Fibroblast of skin of left quadriceps (primary cell): ENCODE measurements at places on chromosomes 12 and 14.
A peak's percentile ranks its signal among the peaks of the same experiment; 100 is the strongest.

DNA sequence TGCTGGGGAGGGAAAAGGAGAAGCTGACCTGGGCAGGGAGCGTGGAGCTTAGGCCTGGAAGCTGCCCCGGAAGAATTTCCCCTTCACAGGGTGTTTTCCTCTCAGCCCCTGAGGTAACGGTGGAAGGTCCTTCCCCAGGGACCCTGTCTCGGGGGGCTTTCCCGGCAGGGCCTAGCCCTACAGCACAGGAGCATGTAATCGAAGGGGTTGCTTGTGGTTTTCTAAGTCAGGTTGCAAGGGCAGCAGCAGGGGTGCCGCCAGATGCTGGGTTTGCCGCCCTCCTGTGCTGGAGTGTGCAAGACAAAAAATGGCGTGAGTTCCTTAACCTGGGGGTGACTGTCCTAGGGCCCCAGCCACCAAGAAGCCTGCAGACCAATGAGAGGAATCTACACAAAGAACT is 1.6 kb upstream of the KRT74 start:
- DNase-seq, result no peak

- DNase-seq, result no peak
Observed at GRCh38 chr12:46267575-46267824, 1.3 kb downstream of the SLC38A1 start.

DNA sequence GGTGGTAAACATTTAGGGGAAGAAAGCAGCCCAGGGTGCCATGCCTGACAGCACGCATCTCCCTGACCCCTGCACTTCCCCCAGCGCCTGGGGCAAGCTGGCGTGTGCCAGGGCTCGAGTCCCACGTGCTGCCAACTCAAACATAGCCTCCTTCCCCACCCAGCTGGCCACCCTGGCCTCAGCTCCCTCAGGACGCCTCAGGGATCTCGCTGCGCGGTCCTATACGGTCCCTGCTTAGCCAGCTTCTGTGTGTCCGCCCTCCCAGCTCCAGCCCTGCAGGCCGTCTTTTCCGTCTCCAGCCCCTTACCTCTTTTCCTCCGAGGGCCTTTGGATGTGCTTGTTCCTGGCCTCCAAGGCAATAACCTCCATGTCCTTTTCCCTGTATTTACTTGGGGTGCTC is 71.0 kb downstream of the TESC start:
- no peak for DNase-seq

DNA sequence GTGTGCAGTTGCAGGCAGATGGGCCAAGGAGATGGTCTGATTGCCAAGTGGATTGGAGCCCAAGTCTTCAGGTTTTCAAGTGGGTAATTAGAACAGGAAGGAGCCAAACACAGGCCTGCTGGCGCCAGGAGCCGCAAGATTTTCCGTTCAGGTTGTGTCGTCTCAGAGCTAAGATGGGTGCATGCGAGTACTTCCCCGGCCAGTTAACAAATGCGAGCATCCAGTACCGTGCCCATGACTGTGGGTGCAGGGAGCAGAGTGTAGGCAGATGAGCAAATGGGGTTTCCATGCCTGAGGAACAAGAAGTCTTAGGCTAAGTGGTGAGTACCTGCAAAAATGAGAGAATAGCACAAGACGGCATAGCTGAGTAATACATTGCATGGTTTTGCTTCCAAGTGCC is 90.5 kb downstream of the CHST11 start:
- no peak for DNase-seq

DNA sequence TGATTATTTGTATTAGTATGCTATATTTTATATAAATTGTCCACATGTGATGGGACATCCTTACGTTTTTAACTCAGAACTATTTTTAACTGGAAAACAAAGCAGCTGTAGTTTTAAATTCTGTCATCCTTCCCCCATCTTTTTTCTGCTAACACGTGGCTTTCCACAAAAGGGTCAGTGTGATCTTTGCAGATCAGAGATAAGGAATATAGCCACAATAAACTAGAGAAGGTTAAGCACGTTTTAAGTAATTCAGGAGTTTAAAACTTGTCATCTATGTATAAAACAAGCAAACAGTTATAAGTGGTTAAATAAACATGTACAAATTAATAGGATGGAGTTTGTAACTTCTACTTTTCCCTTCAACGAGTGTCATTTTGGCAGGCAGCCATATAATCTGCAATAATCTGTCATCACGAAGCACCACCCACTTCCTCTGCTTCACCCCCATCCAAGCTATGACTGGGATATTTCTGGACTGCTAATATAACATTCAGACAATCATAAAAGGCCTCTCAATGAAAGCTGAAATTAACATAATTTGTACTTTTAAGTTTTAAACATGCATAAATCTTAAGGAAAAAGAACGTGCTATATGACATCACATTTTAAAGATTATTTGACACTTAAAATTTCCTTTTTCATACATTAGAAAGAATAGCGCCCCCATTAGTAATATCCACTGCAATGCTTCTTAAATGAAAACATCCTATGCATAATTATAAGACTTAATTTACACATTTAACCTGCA is 15.3 kb downstream of the TAOK3 start:
- no peak for DNase-seq

GRCh38 chr12:109592195-109592904 is 18.8 kb downstream of the MVK start:
- no peak for DNase-seq

- DNase-seq, result no peak
Observed at GRCh38 chr12:87315-87714, 20.7 kb downstream of the IQSEC3 start.

DNA sequence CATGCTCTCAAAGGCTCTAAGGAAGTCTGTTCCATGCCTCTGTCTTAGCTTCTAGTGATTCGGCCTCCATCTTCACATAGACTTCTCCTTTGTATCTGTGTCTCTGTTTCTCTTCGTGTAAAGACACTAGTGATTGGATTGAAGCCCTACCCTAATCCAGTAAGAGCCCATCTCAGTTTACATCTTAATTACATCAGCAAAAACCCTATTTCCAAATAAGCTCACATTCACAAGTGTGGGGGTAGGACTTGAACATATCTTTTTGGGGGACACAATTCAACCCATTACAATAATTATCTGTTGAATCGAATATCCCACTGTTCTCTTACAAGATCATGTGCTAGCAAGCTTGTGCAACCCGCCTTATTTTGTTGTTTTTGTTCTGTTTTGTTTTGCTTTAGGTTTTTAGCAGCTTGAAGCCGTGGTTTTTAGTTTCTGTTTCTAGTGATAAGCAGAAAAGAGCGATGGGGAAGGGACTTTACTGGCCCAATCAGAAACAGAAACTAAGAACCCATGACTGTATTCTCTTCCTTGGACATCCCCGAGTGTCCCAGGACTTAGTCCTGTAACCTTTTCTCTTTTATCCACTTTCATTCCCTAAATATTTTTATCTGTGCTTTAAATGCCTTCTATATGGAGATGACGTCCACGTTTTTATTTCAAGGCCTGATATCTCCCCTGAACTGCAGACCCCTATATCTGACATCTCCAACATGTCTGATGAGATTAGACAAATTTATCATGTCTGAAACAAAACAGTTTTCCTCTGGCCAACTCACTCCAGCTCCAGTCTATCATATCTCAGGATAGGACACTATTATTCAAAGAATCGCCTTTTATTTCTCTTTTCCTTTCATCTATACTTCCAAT is 353.0 kb downstream of the CCDC91 start:
- no peak for DNase-seq

DNA sequence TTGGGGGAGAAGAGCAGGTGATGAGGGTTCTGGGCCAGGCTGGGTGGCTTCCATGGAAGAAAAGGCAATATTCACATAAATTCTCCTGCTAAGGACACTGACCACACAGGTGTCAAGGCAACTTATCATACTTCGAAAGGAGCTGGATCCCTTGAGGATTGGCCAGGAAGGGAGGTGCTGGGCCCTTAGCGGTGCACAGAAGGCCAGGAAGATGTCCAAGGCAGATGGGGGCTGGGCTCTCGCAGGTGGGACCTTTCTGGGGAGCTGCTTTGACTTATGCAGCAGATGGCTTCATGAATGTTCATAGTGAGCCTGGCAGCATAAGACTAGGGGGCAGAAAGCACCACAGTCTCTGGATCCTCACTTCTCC is 3.9 kb downstream of the CD63 start:
- no peak for DNase-seq

DNA sequence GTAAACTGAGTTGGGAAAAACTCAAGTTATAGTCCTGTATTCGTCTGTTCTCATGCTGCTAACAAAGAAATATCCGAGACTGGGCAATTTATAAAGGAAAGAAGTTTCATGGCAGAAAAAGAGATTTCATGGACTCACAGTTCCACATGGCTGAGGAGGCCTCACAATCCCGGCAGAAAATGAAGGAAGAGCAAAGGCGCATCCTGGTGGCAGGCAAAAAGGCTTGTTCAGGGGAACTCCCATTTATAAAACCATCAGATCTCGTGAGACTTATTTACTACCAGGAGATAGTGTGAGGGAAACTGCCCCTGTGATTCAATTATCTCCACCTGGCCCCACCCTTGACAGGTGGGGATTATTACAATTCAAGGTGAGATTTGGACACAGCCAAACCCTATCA is 292.6 kb upstream of the SYT1 start:
- DNase-seq, result no peak

DNA sequence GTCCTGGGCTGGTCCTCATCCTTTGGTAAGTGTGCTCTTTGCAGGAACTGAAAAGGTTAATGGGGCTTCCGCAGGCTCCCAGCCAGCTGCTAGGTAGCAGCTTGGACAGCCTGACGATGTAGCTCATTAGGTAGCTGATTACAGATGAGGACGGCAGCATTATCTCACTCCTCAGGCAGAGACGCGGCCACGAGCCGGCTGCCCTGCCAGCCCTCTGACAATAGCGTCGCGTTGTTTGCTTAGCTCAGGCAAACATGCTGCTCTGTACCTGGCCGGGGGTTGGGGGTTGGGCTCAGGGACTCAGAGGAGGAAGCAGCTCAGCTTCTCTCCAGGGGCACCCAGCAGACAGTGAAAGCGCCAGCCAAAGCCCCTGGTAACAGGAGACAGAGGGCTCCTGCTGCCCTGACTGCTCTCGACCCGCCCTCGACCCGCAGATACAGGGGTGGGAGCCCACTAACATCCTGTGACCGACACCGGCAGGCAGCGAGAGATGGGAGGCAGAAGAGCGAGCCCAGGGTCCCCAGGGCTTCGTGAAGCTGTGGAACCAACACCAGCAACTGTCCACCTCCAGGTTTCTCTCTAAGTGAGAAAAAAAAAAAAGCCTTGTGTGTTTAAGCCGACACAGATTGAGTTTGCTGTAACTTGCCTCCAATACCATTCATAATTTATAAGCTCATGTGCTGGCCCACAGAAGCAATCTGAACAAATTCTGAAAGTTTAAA is 53.4 kb upstream of the DLK1 start:
- DNase-seq, result no peak

DNA sequence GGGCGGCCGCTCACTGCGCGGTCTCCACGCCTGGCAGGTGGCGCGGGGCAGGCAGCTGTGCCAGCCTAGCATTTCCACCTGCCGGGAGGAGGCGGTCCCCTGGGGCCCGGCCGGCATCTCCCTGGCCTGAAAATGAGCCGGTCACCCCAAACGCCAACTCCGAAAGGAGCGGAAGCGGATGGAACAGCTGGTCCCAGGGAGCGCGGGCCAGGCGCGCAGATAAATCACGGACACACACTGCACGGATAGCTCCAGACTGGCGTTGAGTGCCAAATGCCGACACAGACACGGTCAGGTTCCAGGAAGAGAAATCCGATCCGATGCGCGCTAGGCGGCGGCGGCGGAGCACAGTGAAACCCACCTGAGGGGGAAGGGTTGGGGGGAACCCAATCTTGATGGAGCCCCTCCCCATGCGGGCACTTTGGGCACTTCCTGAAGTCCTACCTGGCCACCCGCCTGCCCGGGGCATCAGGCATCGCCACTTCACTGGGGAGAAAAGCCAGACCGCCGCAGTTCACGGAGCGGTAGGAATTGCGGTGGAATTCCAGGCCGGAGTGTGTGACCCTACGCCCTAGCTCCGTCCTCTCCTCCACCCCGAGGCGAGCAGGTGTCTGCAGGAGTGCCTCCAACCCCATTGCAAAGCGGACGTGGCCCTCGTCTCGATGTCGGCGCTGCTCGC is 624 bp upstream of the PLEKHD1 start:
- no peak for DNase-seq

DNA sequence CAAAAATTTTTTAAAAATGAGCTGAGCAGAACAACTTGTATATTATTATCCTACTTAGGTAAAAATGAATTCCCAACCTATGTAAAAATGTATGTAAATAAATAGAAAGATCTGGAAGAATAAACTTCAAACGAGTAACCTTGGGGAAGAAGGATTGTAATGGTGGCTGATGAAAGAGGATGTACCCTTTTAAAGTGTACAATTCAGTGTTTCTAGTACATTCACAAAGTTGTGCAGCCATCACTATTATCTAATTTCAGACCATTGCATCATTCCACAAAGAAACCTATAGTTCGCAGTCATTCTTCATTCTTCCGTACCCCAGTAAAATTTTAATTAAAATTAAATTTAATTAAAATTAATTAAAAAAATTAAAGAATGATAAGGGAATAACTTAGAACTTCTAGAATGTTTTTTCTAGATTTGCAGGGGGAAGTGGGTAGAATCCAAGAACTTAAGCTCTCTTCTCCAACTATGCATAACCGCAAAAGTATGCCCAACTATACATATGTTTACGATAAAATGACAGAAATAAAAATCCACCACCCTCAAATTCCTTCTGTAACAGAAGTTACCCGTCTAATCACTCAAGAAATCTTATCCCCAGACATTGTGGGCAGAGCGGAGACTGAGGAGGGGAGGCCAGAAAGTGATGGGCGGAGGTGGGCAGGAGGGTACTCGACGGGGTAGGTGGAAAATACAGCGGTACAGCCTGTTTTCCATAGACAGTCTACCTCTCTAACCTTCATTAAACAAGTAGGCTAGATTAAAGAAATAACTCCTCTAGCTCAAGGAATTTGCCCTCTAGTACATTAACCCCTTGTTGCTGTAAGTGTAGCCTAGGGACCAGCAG is 921 bp downstream of the DEPDC4 start:
- DNase-seq, result peak; percentile 21

- DNase-seq, result no peak
Observed at GRCh38 chr14:86237733-86238132, 707.8 kb downstream of the FLRT2 start.

DNA sequence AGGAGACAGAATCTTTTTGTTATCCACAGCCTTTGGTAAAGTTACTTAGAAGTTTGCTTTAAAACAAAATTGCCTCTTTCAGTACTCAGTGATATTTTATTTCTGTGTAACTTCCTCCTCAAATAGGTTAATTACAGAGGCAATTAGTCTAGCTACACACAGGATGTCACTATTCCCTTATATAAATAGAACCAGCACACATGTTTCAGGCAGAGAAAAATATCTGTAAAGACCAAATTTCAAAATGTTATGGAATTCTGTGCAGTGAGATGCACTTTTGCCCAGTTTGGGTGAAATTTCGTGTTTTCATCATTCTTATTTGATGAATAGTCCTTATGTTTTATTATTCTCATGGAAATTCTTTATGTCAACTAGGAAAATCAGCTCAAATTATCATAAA is 410.6 kb upstream of the SOX5 start:
- no peak for DNase-seq

GRCh38 chr14:91286530-91286937 is 42.0 kb upstream of the GPR68 start:
- DNase-seq, result peak; percentile 59

- DNase-seq, result no peak
Observed at GRCh38 chr14:105647784-105648608, 121.6 kb downstream of the TMEM121 start.

- DNase-seq, result no peak
Observed at GRCh38 chr12:57110104-57111030, 795 bp downstream of the STAT6 start.
